Hippocampal formation (tissue), 2 donors: ENCODE measurements at places on chromosomes 6 and 20.

GRCh38 chr6:80105972-80106417 lies 476 bp upstream of the BCKDHB start:
- DNase-seq = no peak

- DNase-seq = no peak
Measured at GRCh38 chr6:134911547-134911946, 38.4 kb downstream of the ALDH8A1 start.

GRCh38 chr6:88266126-88266525 lies 100.0 kb upstream of the CNR1 start:
- DNase-seq = no peak

- DNase-seq = no peak
Measured at GRCh38 chr20:38123021-38123587, 42.0 kb downstream of the TGM2 start.
